Right hindlimb (tissue), 1 donor: ENCODE measurements at places on chromosomes 5 and 9.

DNA sequence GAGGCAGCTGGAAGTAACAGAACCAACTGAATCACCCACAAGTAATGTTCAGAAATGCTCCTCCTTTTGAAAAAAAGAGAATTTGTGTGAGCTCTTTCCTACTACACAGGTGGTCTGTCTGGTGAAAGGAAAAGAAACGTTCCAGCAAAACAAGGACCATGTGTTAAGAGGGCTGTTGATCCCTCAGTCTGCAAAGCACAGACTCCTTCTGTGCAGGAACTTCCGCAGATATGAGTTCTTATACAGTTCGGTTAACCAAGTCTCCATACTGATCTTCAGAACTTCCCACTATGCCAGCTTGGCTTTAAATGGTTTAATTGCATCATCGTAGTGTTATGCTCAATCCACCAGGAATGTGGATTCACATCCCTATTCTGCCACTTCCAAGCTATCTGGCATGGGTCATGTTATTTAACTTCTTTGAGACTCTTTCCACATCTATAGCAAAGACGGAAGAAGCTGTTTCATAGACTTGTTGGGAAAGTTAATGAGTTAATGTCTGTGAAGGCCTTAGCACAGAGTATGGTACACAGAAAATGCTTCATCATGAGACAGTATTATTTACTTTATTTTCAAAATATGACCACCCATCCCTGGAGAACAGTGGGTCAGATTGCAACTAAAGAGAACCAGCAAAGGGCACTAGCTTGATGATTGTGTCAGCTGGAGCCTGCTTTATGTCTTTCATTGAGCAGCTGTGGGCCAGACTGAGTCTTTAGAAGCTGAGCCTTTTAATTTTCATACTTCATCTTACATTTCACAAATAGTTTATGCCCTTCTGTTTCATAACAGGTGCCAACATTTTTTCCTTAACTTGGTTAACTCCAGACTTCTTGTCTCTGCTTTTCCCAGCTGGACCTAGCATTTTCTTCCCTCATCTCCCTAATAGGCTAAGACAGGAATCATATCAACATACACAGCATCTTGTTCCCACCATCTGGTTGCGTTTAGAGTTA, 89.9 kb downstream of the MAMDC2 start:
- DNase-seq, result no peak

DNA sequence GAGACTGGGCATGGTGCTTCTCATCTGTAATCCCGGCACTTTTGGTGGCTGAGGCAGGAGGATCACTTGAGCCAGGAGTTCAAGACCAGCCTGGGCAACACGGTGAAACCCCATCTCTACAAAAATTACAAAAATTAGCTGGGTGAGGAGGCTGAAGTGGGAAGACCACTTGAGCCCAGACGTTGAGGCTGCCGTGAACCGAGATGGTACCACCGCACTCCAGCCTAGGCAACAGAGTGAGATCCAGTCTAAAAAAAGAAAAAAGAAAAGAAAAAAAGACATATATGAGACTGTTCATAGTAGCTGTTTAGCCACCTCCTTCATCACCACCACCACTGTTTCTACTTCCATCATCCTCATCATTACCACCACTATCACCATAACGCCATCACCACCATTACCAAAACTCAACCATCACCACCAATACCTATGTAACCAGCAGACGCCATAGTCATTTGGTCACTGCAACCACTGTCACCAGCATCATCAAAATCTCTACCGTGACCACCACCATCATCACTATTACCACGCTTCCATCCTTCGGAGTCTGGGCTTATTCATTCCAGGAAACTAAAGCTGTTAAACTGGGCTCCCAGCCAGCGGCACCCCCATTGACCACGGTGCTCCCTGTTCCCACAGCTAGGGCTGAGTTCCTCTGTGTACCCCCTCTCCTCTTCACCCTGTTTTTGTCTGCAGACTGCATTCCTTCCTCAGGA, 8.4 kb upstream of the KIF12 start:
- no peak for DNase-seq

DNA sequence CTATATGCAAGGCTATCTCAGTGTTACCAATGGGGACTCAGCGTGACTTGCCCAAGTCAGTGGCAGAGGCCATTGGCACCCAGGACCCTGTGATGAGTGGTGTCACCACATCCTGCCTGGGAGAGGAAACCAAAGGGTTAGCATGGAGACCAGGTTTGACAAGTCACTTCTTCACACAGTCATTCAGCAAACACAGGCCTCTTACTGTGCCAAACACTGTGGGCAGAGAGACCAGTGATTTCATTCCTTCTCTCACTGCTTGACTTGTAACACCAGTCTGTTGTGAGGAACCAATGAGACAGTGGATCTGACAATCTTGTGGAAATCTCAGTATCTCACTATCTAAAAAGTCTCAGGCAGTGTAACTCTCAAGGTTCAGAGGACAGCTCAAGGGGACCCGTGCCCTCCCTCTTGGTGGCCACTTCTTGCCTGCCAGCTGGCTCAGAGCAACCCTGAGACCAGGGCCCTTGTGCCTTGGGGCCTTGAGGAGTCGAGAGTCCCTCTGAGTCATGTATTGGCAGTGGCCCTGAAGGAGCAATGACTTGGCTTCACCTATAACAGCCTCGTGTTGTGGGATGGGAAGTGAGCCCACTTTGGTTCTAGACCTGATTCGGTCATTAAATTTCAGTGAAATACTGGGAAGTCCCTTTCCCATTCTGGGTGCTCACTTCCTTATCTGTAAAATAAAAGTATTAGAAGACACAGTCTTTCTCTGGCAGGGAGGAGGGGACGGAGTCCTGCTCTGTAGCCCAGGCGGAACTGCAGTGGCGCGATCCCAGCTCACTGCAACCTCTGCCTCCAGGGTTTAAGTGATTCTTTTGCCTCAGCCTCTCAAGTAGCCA, 1.6 kb downstream of the FABP6 start:
- DNase-seq, result no peak

DNA sequence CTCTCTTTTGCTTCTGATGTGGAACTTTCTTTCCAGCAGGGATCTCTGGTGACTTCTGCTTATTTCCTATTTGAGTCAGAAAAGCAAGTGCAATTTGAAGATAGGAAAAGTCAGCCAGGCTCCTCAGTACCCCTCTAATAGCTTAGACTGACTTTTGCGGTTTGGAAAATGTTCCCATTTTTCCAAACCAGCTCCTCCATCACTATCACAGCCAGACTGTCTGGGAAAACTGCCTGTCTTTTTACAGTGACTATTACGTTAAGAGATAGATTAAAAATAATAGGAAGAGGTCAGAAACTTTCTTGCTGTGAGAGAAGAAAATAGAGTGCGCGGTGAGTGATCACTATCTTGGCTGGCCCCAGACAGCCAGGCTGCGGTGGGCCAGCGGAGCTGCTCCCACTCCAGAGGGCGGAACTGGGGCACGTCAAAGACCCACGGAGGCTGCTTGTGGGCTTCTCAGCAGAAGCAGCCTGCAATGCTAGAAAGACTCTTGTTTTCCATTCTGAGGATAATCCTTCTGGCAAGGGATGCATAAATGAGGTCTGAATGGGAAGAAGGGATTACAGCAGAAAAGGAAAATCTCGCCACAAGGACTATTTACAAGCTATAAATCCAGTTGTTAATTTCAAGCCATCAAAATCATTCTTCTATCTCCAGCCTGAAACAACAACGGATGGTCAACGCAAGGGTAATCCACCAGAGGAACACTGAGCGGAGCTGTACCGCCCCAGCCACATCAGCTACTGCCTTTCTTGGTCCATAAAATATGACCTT, 151.0 kb upstream of the MSX2 start:
- peak; percentile 53 for DNase-seq

- DNase-seq, result no peak
Measured at GRCh38 chr5:41636605-41637004, 126.2 kb upstream of the PLCXD3 start.

DNA sequence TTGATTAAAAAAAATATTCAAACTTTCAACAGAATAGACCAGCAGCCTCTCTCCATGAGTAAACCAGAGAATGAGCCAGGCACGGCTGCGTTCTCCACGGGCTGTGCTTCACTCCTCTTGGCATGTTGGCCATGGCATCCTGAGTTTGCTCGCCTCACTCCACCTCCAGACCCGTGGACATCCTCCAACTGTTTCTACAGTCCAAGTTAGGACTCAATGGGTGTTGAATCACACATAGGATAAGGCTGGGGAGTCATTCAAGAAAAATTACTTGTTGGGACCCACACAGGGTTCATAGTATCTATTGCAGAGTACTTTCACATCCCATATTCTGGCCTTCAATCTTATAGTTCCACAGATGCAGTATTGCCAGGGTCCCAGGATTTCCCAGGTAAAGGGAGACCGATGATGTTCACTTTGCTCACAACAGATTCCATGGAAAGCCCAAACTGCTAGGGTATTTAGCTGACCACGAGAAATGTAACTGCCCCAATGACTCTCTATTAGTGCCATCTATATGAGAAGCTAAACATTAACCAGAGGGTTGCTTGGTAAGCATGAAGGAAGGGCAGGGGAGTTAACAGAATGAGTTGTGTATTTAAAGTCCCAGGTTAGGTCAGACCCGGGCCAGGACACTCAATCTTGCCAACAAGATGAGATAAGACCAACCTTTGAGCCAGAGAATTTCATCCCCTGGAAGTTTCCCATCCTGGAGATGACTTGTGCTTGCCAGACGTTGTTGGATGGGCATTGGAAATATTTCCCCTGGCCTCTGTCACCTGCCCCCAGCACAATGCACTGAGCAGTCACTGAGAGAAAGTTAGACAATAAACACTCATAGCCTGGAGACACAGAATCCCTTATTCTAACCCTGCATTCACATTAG, 19.7 kb upstream of the GDA start:
- DNase-seq, result no peak

DNA sequence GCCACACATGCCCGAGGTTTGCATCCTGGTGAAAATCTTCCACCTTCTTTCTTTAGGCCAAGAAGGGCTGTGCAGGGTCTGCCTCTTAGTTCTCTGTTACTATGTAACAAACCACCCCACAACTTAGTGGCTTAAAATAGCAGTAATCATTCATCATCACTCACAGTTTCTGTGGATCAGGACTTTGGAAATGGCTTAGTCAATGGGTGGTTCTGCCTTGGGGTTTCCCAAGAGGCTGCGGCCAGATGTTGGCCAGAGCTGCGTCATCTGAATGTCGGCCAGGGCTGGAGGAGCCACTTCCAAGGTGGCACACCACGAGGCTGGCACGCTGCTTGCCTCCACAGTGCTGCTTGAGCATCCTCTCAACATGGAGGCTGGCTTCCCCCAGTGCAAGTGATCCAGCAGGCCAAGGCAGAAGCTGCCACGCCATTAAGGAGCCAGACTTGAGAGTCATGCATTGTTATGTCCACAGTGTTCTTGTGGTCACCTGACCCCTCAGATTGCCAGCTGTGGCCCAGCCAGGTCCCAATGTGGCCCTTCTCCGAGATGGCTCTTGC, 135.2 kb downstream of the RXRA start:
- no peak for DNase-seq

DNA sequence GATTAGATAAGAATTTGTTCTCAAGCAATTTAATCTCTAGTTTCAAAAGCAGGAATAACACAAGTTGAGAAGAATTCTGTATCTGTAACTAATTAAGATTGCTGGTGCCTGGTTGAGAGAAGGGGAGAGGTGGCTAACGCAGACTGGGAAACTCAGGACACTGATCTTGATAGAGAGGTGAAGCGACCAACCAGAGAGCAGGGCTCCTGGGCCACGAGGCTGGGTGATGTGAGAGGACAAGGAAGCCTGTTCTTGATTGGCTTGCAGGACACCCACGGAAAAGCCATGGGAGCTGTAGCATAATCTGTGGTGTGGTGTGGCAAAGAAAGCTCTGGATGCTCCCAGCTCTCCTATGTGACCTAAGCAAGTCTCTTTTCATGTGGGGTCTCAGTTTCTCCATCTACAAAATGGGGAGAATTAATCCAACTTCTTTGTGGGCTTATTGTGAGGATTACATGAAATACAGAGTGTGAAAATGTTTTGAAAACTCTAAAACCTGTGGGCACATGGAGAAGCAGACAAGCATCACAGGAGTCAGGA, 594.1 kb upstream of the BRINP1 start:
- DNase-seq, result no peak

GRCh38 chr5:53974021-53974420, 336.4 kb downstream of the ARL15 start:
- no peak for DNase-seq

GRCh38 chr5:93330506-93330905, 250.5 kb downstream of the NR2F1-AS1 start:
- DNase-seq, result no peak

GRCh38 chr5:122985954-122986721, 50.4 kb downstream of the PPIC start:
- DNase-seq, result no peak

- DNase-seq, result no peak
Measured at GRCh38 chr5:140042393-140042642, 781 bp downstream of the NRG2 start.

- DNase-seq, result no peak
Measured at GRCh38 chr9:122281368-122281767, 16.7 kb downstream of the MRRF start.

GRCh38 chr9:7394002-7394774, 405.4 kb downstream of the DMAC1 start:
- DNase-seq, result no peak

- peak; percentile 68 for DNase-seq
Measured at GRCh38 chr9:124284237-124284831, 26.6 kb downstream of the NEK6 start.

- DNase-seq, result no peak
Measured at GRCh38 chr5:61245936-61246335, 83.7 kb upstream of the SMIM15 start.

DNA sequence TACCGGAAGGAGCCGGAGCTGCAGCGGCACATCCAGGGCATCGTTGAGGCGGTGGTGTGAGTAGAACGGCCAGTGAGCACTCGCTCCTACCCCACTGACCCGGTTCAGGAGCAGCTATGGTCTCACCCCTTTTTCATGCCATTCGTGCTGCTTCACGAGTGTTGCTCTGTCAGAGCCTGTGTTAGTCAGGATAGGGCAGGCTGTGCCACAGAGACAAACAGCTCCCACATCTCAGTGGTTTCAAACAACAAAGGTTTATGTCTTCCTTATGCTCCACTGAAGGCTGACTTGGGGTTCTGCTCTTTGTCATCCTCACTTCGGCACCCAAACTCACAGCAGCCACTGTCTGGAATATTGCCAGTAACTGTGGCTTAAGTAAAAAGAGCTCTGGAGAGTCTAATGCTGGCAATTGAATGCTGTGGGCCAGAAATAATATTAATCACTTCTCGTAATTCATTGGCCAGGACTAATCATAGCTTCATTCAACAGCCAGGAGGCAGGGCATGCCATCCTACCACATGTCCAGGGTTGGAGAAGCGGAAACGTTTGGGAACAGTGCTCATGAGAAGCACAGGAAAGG, 28.4 kb downstream of the ARHGEF37 start:
- no peak for DNase-seq
